ENCODE measurements at places on chromosomes 3 and 15.

GRCh38 chr3:114863848-114864247 lies 283.2 kb downstream of the ZBTB20 start:
- no peak for DNase-seq

GRCh38 chr3:133675631-133676335 lies 14.0 kb upstream of the TOPBP1 start:
- DNase-seq: no peak

DNA sequence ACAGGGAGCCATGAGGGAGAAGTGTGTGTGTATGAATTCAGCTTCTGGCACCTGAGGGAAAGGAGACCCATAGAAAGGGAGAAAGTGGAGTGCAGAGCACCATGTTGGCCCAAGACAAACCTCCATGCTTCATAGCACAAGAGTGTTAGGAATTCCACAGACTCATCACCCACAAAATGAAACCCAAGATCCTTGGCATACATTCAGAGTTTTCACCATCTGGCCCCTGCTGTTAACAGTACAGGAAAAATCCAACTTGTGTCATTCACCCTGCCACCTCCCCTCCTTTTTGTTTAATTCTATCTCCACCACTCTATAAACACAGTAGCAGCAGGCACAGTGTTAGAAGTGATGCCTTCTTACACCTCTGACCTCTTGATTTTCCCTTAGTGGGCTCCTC lies 60.0 kb upstream of the MNS1 start:
- DNase-seq: no peak

DNA sequence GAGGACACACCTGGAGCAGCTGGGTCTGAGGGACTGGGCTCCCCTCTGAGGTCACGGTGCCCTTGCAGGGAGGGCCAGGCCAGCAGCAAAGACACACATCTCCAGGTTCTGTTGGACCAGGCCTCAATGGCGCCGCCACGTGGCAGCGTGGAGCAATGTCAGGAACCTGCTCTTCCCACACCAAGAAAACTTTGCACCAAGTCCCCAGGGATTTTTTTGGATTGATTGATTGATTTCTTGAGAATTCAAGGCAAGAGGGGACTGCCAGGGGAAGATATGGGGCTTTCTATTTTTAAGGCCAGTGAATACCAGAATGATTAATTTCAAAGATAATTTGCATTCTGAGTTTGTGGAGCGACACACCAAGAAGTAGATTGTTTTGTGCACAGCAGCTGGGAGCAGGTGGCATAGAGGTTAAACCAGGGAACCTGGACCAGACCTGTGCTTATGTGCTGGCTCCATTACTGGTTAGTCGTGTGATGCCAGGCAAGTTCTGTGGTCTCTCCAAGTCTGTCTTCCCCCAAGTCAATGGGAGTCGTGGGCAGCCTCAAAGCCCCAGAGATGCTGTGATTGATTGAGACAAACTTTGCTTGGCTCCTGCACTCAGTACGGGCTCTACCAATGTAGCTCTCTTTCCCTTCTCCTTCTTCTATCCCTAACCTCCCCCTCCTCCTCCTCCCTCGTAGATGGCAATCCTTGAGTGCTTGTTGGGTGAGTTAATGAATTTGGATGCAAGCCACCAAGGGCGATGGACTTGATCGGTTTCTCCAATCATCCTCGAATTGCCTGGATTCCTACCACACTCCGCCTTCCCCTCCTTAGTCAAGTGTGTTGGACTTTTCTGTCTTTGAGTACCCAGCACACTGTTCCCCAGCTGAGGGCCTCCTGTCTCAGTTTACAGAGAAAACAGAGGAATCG lies 96.2 kb upstream of the TRPM1 start:
- no peak for DNase-seq

- no peak for DNase-seq
Observed at GRCh38 chr3:133525435-133525834, 48.1 kb upstream of the CDV3 start.

DNA sequence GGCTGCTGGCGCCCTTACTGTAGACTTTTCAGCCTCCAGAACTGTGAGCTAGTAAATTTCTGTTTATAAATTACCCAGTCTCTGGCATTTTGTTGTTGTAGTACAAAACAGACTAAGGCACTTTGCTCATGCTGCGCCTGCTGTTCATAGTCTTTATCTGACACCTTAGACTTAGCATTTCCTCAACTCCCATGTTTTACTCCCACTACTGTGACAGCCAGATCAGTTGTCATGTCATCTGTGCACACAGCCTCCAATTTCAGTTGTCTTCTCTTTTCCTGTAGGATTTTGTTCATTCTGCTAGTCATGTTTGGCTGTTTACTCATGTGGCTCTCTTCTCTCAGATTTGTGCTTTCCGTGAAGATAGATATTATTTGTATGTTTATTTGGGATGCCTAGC lies 62.0 kb downstream of the TCF12 start:
- DNase-seq: no peak

- no peak for DNase-seq
Observed at GRCh38 chr3:11477407-11477911, 166.3 kb downstream of the VGLL4 start.

GRCh38 chr3:157438194-157438730 lies 1.6 kb downstream of the PTX3 start:
- DNase-seq: no peak

DNA sequence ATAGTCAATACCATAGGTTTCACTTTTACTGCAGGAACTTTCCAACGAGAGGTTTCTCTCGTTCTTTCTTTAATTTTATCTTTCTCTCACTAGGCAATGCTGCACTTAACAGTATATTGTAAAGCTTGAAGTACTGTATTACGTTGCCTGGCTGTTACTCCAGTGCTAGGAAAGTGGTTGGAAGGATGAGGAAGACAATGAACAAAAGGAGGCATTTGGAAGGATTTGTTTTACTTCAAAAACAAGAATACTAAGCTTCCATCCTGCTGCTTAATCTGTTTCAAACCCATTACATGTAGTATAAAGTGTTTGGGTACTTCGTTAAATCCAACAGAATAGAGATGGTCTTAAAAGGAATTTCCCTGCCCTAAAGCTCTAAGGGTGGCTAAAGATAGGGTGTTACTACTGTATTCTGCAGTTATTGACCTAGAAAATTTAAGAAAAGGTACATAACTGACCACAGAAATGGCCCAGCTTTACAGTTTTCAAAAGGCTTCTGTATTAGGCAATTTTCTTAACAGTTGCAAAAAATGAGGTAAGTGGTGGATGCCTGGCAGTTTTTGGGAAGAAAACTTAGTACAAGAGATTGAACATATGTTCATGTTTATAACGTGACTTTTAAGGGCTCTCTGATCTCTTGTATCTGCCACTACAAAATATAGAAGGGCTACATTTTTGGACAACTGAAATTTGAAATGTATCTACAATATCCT lies 785 bp upstream of the IFT57 start:
- DNase-seq: no peak

GRCh38 chr15:38187630-38188313 lies 64.9 kb upstream of the SPRED1 start:
- no peak for DNase-seq

GRCh38 chr3:133375403-133375745 lies 24.5 kb upstream of the BFSP2 start:
- DNase-seq: no peak

DNA sequence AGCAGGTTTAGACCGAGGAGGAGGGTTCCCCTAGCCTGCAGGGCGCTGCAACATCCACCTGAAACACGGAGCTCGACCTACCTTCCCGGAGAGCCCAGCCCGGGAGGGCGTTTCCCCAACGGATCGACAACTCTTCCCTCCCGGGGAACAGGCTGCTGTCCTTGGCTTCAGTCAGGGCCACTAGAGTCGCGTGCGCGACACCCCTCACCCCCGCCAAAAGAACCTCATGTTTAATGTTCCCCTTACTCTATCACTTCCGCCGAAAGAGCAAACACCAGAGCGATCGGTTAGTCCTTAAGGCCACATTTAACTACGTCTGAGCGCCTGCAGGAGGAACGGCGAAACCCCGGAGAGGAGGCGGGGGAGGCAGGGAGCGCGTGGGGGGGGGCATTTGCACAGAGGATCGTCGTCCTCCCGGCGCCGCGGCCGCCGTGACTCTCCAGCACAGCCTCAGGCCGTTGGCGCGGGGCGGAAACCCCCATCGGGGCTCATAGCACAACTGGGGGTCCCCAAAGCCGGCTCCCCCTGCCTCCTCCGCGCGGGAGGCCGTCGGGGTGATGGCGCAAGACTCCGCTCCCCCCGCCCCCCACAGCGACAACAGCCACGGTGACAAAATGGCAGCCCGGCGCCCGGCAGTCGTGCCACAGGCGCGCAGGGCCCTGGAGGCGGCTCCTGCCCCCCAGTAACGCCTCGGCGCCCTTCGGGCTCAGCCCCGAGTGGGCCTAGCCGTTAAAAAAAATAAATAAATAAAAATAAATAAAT lies 3.2 kb downstream of the ANP32A start:
- DNase-seq: peak; percentile 62

- DNase-seq: no peak
Observed at GRCh38 chr15:72382146-72382545, 6.3 kb upstream of the HEXA start.

- DNase-seq: no peak
Observed at GRCh38 chr15:78223396-78224022, 10.9 kb downstream of the ACSBG1 start.

GRCh38 chr15:59366333-59367021 lies 6.2 kb downstream of the MYO1E start:
- no peak for DNase-seq

DNA sequence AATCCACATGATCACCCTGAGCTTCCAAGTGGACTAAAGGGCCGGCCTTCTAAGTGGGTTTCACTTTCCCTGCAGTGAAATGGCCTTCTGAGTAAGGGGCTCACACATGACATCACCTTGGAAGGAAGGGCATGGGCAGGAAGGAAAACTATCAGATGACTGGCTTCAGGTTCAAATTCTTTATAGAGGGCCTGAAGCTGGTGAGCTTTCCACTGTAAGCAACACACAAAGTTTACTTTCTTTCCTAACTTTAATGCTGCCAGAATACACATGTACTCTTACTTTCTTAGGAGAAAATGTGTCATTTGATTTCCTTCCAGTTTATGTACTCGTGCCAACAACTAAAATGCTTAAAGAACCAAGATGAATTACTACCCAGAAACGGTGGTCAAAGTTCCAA lies 475.6 kb downstream of the FOXP1 start:
- no peak for DNase-seq

GRCh38 chr3:71926262-71926600 lies 141.3 kb upstream of the PROK2 start:
- no peak for DNase-seq

DNA sequence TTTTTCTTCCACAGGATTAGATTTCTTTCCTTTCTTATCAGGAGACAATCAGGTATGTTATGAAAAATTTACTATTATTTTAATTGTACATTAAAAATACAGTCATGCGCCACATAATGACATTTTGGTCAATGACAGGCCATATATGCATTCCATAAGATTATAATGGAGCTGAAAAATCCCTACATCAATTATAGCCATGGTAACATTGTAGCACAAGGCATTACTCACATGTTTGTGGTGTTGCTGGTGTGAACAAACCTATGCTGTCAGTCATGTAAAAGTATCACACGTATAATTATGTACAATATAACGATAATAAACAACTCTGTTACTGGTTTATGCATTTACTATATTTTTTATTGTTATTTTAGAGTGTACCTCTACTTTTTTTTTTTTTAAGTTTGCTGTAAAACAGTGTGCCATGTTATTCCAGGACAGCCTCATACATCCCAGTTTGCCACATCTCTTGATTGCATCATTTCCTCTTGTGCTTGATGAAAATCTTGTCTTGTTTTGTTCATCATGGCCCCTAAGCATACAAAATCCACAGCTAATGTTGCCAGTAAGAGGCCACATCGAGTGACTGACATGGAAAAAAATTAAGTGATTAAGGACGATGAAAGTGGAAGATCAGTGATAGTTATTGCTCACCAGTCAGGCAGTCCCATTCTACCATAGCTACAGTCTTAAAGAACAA lies 21.4 kb downstream of the CALML4 start:
- no peak for DNase-seq

DNA sequence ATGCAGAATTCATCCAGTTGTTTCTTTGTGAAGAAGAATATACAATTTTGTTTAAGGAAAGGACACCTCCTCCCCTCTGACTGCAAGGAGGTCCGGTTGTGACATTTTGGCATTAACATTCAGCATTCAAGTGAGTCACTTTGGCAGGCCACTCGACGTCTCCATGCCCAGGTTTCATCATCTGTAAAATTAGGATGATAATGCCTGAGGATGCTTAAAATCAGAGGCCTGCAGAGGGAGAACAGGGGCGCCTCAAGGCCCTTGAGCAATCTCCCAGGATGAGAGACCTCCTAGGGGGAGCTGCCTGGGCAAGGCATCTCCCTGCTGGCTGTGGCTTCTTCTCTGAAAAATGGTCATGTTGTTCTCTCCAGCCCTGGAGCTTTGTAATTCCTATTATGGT lies 236.0 kb downstream of the CACNA2D3 start:
- no peak for DNase-seq

DNA sequence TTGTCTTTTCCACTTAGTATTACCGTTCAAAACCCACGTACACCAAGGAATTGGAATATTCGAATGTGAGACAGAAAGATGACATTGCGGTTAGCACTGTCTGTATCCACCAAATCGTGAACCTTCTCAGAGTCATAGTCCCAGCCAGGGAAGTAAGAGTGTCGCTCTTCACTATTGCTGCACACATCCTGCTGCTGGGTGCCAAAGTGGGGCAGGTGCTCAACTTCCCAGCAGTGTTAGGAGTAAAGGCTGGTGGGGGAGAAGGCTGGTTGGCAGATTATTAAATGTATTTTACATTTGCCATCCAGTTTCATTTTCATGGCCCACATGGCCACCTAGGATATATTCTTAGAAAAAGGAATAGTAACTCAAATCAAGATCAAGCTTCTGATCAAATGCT lies 65.1 kb downstream of the PTPRG start:
- no peak for DNase-seq

DNA sequence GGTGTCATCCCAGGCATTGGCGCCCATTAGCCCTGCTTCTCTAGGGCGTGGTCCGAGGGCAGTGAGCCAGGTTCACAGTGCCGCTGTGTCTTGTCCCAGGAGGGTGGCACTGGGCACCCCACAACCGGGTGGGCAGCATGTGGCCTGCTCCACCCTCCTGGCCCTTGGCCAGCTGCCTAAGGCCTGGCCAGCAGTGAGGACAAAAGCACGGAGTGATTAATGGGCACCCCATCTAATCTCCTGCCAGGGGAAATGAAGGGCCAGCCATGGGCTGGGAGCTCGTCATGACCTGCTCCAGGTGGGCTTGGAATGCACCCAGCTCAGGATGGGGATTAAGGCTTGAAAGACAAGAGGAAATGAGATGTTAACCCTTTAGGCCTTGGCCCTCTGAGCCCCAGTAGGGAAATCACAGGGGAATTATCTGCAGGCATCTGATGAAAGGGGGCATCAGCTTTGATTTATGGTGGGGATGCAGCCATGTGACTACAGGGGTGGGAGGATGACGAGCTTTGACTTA lies 5.2 kb downstream of the THSD4 start:
- DNase-seq: no peak

GRCh38 chr3:153144071-153144470 lies 18.0 kb upstream of the RAP2B start:
- no peak for DNase-seq

DNA sequence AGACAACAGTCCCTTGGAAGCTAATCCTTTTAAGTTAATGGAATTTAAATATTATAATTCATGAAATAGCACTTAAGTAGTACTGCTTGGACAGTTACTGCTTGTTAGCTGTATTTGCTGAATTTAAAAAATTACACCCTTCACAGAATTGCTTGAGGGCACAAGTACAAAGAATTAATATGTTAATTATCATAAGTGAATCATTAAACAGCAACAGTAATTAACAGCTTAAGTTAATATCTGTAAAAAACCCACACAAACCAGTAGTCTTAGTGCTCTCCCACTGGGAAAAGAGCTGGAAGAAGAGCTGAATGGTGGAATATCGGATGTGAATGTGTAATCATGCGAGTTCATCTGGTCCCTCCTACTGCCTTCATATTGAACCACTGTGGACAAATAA lies 232.0 kb downstream of the CD47 start:
- DNase-seq: no peak
